ENCODE measurements at places on chromosomes 5 and 9.

DNA sequence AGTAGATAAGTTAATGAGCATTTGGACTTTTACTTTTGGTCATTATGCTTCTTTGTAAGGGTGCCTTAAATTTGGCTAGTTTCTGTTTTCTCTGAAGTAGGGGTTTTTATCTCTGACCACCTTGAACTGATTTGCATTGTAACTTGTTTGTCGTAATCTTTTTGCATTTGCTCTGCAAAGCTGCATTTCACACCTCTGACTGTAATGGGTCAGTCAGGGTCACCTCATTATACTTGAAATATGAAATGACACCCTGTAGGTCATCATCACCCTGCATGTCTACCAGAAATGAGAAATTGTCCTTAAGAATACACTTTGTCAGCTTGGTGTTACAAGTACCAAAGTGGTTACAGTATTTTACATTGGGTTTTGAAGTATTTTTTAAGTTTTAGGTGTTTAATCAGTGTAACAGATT is 74.0 kb downstream of the KCNN2 start:
- DNase-seq = no peak

DNA sequence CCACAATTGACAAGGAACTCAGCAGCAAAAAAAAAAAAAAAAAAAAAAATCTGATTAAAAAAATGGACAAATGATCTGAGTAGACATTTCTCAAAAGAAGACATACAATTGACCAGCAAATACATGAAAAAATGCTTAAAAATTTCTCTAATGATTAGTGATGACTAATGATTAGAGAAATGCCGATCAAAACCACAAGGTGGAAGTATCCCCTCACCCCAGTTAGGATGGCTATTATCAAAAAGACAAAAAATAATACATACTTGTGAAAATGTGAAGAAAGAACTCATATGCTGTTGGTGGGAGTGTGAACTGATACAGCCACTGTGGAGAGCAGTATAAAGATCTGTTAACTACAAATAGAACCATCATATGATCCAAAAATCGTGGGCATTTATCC is 245.3 kb downstream of the OSTF1 start:
- DNase-seq = no peak

GRCh38 chr5:84549054-84549453 is 164.4 kb upstream of the EDIL3 start:
- DNase-seq = no peak

DNA sequence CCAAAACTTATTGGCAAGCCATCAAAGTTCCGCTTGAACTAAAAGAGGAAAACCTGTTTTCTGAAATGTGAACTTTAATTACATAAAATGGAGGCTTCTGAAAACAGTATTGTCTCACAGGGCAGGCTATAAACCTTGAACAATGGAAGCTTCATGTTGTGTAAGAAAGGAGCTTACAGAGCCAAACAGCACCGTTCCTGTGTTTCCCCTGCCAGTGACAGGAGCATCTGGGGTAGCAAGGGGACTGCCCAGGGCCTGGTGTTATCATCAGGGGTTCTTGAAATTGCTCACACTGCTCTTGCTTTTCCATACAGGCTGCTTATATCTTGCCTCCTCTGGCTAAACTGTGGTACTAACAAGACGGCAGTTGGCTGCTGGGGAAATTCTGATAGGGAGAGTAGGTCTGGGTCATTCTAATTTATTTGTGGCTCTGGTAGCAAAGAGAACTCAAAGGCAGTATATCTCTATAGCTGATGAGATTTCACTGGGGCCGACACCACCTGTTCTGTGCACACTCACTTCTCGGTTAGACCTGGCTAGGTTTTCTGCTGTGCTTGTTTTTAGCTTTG is 40.4 kb downstream of the BASP1 start:
- no peak for DNase-seq

- DNase-seq = no peak
Measured at GRCh38 chr5:41763081-41763480, 107.1 kb downstream of the OXCT1 start.

- DNase-seq = no peak
Measured at GRCh38 chr9:87499424-87500017, 1.9 kb downstream of the DAPK1 start.

- DNase-seq = no peak
Measured at GRCh38 chr5:119200795-119201194, 129.9 kb downstream of the DMXL1 start.

DNA sequence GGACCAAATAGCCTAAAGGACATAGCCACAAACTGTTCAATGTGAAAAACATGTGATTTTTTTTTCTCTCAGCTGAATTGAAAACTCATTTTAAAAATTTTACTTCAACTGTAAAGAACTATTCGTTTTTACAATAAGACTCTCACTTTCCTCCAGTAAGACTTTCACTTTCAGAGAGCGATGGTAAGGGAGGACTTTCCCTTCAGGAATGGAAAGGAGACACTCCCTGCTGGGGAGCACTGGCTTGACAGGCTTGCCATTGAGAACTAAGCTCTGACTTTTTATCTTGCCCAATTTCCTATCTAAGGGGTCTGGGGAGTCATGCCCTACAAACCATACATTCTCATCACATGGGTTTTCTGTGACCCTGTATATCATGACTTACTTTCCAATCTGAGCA is 186.7 kb downstream of the CFAP90 start:
- no peak for DNase-seq

GRCh38 chr5:131357739-131358561 is 94.1 kb downstream of the CDC42SE2 start:
- DNase-seq = no peak

GRCh38 chr9:110877374-110877773 is 160.9 kb downstream of the LPAR1 start:
- DNase-seq = no peak

DNA sequence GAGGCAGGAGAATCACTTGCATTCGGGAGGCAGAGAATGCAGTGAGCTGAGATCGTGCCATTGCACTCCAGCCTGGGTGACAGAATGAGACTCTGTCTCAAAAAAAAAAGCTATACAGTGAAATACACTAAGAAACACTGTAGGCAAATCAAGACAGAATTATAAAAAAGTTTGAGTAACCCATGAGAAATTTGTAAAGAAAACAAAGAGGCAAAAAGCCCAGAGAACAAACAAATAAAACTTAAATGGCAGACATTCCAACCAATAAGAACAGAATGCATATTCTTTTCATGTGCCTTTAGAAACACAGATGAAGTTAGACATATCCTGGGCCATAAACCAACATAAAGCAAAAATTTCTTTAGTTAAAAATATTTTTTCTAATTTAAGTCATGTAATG is 30.6 kb downstream of the ZNF169 start:
- no peak for DNase-seq
